ENCODE measurements at places on chromosomes 5 and 9.

GRCh38 chr5:96659170-96659569 is 3.0 kb upstream of the CAST start:
- DNase-seq: no peak

- DNase-seq: no peak
Observed at GRCh38 chr5:81080809-81081460, 120.8 kb downstream of the RASGRF2 start.

DNA sequence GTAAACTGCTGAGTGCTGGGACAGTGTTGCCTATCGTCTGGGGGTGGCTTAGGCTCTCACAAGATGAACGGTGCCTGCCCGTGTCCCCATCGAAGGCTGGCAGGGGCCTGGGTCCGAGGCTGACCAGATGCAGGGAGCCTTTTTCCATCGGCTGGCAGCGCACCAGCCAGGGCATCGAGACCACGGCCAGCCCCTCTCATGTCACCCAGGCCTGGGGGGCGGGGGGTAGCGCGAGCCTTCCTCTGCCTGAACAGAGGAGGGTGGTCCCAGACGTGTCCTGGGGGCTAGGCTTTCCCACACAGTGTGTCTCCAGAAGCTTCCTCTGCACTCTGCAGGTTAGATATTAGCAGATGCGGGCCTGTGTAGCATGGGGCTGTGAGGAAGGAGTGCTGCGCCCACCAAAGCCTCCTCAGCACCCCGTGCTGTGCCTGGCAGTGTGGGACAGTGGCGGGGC is 17.3 kb downstream of the FGD3 start:
- no peak for DNase-seq

GRCh38 chr9:7983490-7983889 is 183.9 kb upstream of the DMAC1 start:
- no peak for DNase-seq

GRCh38 chr5:34957321-34957720 is 28.0 kb downstream of the DNAJC21 start:
- DNase-seq: no peak

GRCh38 chr5:53991942-53992341 is 318.4 kb downstream of the ARL15 start:
- no peak for DNase-seq

DNA sequence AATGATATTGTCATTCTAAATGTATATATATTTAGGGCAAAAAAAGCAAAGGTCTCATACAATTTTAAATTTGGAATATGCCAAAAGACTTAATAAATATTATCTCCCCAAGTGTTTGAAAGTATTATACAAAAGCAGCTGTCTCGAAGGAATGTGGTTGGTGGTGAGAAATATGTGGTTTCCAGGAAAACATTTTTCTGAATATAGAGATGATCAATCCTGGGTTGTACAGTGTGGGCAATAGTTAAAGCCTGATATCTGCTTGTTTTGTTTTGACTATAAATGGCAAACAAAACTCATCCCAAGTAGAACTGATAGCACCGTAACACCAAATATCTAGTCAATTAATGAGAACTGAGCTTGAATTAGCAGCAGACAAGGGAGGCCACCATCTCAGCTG is 391.8 kb upstream of the CD180 start:
- DNase-seq: no peak

GRCh38 chr9:78438211-78438610 is 141.3 kb downstream of the PSAT1 start:
- no peak for DNase-seq

GRCh38 chr9:88587885-88588649 is 53.1 kb downstream of the NXNL2 start:
- DNase-seq: no peak

- no peak for DNase-seq
Observed at GRCh38 chr9:23590276-23591000, 235.6 kb downstream of the ELAVL2 start.

GRCh38 chr9:108766626-108767161 is 89.1 kb downstream of the ACTL7B start:
- DNase-seq: no peak

- DNase-seq: no peak
Observed at GRCh38 chr9:69252436-69252835, 72.6 kb upstream of the ENTREP1 start.

GRCh38 chr9:120612218-120612617 is 32.3 kb upstream of the CDK5RAP2 start:
- DNase-seq: no peak

DNA sequence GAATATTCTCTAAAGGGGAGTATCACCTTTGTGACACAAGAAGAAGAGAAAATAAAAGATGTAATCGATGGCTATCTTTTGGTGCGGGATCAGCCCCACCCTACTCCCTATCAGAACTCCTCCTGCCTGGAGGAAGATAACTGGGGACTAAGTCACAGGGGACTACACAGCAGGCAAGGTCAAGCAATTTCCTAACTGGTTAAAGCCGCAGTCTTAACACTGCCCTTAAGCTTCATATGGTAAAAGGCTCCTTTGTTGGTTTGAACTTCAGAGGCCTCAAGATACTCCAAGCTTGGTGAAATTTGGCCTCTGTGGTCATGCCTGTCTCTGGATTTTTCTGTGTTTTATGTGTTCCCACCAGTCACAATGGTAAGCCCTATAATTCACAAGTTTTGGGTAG is 1.3 kb upstream of the SHISAL2B start:
- no peak for DNase-seq

DNA sequence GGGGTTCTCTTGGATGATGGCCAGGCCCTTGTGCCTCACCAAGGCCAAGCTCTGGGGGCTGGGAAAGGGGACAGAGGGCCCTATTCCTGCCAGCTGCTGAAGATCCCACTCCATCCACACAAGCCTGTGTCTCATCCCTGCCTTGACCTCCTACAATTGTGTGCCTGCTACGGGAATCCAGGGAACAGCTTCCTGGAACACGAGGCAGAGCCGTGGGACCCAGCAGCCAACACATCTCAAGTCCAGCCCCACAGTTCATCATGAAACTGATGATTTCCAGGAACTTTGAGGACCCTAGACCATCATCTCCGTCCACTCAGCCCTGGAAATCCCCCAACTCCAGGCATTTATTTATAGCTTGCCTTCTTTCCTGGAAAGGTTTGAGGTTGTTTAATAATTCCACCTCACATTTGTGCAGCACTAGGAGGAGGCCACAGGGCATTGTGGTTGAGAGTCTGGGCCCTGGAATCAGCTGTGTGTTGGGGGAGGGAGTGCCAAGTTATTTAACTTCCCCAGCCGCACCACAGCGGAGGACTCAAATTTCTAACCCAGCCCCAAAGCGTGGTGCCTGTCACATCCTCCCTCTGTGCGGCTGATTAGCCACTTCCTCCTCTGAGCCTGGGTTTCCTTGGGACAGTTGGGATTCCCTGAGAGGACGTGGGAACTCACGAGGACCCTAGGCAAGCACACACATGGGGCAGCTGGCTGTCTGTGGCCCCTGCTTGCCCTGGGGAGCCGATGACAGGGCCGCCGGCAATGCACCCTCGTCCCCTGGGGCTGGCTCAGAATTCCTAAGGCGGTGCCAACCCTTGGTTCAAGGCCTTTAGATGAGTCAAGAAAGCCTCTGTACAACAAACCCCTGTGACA is 58.2 kb upstream of the GGTA1 start:
- no peak for DNase-seq

DNA sequence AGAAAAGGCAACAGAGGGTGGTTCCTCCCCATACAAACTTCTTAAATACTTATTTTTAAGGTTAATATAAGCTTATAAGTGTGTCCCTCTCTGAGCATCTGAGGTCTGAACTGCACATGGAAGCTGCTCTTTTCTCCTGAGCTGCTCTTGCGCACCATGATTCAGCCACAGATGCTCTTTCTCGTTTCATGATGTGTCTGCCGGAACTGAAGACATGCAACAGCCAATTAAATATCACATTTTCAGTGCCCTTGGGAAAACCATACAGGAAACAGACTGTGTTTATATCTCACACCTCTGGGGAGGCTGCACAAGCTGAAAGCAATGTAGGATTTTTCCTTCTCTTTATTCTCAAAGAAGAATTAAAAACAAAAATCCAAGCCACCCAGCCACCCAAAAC is 96.8 kb upstream of the NREP start:
- DNase-seq: no peak

GRCh38 chr9:89746385-89747116 is 141.7 kb downstream of the GADD45G start:
- no peak for DNase-seq

DNA sequence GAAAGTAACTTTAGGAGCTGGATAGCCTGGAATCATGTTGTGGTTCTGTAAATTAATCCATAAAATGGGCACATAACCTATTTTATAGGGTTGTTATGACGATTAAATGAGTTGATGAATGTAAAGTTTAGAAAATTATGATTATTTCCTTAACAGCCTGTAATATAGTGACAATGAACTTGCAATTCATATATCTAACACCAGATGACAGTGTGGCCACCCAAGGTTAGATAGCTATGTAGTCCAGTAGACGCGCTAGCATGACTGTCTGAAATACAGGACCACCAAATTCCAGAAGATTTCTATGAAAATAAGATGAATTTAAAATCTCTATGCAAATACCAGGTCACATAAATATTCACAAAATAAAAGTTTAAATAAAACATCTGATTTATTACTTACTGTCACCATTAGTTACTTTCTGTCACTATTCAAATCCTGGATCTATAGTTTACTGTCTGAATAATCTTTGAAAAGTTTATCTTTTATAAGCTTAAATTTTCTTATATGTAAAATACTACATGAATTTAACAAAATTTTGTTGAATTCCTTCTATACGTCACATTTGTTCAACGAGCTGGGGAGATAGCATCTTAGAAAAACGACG is 26.1 kb upstream of the MACIR start:
- DNase-seq: no peak

DNA sequence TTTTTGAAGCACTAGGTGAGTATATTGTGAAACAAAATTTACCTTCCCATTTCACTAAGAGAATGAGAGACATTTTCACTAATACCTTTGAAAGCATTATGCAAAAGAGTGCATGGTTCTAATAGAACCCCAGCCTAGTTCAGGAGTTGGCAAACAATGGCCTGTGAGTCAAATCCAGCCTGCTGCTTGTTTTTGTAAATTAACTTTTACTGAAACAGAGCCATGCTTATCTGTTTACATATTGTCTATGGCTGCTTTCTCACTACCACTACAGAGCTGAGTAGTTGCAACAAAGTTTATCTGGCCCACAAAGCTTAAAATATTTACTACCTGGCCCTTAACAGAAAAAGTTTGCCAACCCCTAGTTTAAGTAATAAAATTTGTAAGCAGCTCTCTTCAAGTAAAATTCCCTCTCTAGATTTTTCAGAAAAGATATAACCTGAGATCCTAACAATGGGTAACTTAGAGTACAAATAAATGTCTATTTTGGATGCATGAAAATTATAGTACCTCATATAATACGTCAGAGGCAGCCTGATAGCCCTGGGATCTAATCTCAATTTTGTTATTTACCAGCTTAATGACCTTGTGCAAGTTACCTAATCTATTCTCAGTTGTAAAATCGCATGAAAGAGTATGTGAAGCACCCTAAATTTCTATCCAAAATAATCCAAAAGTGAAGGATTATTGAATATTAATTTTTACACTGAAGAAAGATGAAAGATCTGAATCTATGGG is 50.7 kb upstream of the ARL15 start:
- no peak for DNase-seq

GRCh38 chr5:118511846-118512245 is 476.5 kb downstream of the DTWD2 start:
- no peak for DNase-seq

- no peak for DNase-seq
Observed at GRCh38 chr5:55509796-55510522, 24.8 kb downstream of the PLPP1 start.

- no peak for DNase-seq
Observed at GRCh38 chr9:123550012-123550411, 194.0 kb downstream of the CRB2 start.

DNA sequence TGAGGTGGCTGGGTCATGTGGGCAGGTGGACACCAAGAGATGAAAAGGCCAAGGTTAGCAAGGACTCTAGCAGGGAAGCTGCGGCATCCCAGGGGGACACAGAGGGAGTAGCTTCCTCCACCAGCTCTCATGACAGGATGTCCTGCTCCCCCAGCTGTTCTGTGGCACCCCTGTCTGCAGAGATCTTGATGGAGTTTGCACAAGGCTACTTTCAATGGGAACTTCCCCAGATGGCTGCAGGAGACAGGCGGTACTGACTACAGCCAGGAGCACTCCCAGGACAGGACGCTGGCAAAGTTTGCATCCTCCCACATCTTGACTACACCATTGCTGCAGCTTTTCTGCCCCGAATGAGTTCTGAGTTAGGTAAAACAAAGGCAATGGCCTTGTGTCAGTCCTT is 312.8 kb downstream of the TLE4 start:
- no peak for DNase-seq

- DNase-seq: no peak
Observed at GRCh38 chr5:109329333-109330237, 80.2 kb downstream of the PJA2 start.

All from activated naive CD8-positive, alpha-beta T cell treated with anti-CD3 and anti-CD28 coated beads, Interleukin-2, amount 50 U/mL, for 16 hours (primary cell).